ENCODE measurements at places on chromosomes 12 and 14.

- peak; percentile 51 for DNase-seq
Measured at GRCh38 chr12:94150240-94151121, 2.1 kb downstream of the PLXNC1 start.

GRCh38 chr12:88336076-88336739 is 194.1 kb downstream of the TMTC3 start:
- DNase-seq: no peak

DNA sequence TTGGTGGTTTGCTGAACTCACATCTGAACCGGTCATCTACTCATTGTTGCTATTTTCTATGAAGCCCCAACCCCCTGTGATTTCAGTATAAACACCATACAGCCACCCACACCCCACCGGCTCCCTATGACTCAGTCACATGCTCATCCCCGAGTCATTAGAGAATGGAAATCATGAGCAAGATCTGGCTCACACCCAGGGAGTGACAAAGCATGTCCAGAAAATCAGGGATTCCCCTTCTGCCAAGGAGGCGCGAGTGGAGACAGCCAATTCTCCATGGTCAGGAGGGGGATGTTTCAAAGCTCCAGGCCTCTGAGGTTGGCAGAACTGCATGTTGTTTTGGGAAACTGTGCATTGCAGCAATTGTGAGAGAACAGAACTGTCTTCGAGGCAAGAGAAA is 657.5 kb upstream of the TBX3 start:
- no peak for DNase-seq

- peak; percentile 44 for DNase-seq
Measured at GRCh38 chr14:22547313-22547947, 41.6 kb downstream of the DAD1 start.

DNA sequence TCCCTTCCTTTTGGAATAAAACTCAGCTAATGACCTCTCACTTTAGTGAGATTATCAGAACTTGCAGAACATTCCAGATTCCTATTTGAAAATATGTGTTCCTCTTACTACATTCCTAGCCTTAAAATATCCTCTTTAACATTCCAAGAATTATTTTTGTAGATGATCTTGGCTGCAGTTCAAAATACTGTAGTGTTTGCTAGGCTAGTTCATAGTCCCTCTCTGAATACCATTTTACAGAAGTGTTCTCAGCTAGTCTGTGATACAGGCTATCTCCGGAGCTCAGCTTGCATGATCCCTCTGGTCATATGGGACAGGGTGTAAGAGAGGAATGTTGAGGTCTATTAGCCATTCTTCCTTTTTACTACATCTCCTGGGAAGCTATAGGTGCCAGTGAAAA is 17.6 kb upstream of the GPR33 start:
- DNase-seq: no peak

DNA sequence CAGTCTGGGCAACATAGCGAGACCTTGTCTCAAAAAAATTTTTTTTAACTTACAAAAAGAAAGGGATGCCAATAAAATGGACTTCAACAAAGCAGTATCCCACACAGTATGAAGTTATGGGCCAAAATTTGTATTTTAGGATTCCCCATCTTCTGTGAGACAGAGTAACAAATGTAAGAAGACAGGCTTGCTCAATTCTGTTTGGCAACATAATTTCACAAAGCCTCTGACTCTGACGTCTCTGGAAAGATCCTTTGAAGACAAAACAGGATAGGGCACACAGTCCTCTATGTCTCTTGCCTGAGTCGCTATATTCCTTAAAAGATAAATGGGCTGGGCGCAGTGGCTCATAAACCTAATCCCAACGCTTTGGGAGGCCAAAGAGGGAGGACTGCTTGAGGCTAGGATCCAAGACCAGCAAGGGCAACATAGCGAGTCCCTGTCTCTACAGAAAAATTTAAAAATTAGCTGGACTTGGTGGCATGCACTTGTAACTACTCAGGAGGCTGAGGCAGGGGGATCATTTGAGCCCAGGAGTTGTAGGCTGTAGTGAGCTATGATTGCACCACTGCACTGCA is 1.1 kb upstream of the HOMEZ start:
- no peak for DNase-seq

DNA sequence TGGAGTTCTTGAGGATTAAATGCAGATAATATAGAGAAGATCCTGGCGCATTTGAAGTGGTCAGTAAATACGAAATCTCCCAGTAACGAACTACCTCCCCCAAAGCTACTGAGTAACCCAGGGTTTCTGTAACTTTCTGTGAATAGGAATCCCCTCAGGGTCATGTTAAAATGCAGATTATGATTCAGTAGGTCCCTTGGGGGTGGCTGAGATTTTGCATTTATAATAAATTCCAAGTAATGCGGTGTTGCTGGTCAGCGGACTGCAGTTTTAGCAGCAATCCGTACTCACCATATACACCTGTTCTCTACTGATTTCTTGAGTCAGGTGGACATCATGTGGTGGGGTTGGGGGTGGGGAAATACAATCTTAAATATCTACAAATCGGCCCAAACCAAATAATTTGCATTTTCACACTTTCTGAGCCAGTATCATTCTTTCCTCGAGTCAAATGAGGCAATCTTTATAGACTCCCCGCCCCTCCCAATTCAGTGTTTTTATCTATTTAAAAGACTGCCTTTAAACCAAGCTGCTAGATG is 868 bp downstream of the SPATA7 start:
- no peak for DNase-seq

DNA sequence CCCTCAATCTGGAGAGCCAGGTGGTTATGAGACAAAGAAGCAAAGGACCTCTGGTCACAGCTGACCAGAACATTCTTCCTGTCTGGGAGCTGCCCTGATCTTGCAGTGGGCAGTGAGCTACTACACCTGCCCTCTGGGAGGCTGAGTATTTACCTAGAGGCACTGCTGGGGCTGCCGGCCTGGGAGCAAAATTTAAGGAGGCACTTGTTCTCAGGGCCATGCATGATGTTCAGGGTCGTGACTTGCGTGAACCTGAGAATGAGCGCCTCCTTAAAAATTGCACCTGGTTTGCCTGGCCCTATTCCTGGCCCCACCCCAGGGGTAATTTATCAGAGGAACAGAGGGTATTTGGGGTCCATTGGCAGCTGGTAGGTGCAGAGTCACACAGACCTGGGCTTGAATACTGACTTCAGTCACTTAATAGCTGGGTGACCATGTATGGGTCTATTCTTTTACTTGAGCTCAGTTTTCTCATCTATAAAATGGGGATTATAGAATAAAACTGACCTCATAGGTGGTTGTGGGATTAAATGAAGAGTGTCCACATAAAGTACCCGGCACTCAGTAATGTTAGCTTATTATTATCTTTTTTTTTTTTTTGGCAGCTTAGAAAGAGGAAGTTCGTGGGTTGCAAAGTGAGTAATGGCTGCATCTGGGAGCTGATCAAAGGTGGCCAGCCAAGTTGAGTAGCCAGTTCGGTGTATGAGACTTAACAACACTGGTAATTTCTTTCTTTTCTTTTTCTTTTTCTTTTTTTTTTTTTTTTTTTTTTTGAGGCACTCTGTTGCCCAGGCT is 107.4 kb upstream of the MED13L start:
- DNase-seq: no peak

DNA sequence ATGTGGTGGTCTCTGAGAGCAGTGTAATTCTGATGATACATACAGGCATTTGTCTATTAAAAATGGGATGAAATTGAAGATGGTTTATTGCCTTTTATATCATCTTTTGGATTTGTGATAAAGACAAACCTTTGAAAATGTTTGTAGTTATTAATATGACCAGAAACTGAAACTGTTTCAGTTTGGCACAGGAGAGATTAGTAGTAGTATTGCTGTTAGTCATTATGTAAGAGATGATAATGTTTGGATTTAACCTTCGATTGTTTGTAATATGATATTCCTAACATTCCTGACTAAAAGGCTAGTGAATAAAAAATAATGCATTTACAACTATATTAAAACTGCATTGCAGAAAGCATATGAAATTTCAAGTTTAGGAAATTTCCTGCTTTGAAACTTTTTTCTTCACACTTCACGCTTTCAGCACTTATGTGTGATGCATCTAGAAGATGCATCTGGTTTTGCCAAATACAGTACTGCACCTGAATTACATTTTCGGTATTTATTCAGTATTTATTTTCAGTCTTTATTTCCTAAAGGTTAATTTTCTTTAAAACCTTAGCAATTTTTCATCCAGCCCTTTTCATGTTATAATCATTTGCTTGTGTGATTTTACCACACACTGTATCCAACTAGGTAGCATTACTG is 25.5 kb downstream of the ADIPOR2 start:
- no peak for DNase-seq

GRCh38 chr12:81092053-81092452 is 14.2 kb downstream of the ACSS3 start:
- DNase-seq: no peak

DNA sequence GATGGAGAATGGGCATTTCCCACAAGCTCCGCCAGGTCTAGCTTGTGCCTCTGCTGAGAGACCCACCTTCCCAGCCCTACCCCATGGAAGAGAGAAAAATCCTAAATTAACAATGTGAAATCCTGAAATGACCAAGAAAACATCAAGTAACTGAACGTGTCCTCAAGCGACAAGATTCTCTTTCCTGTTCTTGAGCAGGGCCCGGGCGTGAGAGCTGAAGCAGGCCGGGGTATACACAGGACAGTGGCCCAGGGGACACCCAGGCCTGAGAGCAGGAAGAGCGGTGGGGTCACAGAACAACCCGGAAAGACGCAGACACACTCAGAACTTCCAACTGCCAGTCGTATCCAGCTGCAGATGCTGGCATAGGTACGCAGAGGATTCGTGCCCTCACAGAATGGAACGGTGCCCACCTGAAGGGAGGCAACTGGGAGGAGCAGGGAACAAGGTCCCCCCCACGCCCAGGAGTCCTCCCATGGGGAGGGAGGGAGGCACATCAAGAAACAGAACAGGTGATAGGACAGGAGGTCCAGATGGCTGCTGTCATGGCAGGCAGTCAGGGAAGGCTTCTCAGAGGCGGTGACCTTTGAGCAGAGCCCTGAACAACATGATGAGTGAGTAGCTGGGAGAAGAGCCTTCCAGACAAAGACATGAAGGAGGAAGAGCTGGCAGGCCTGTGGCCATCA is 9.1 kb downstream of the RIMBP2 start:
- no peak for DNase-seq

- no peak for DNase-seq
Measured at GRCh38 chr14:96042248-96042930, 3.2 kb downstream of the C14orf132 start.

DNA sequence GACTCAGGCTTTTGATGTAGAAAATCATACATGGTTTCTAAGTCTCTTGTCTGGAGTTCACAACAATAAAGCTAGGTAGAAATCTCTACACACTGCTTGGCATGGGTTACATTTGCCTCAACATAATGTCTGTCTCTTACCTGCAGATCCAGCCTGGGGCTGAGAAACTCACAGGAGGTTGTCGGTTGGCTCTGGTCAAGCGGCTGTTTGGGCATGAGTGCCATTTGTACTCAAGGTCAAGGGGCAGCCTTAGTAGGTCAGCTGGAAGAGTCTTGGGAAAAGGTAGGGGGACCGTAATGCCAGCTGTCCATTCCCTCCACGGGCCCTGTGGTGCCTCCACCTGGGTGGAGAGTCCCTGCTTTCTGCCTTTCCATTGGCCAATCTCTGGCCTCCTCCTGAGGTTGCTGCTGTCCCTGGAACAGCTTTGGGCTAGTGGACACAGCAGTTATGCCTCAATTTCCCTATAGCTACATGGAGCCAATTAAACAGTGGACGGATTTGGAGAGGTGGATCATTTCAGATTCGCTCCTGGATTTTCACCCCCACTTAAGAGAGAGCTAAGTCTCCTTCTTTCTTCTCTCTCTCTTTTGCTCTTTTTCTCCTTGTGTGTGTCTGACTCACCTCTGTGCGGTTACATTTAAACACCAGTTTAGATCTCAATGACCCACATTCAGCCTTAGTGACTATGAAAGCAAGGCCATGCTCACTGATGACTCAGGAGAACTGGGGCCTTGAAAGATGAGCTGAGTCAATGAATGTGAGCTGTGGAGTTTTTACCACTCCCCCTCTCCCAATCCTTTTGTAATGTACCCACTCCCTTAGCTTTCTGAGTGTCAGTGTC is 132.8 kb upstream of the HIF1A start:
- peak; percentile 36 for DNase-seq

DNA sequence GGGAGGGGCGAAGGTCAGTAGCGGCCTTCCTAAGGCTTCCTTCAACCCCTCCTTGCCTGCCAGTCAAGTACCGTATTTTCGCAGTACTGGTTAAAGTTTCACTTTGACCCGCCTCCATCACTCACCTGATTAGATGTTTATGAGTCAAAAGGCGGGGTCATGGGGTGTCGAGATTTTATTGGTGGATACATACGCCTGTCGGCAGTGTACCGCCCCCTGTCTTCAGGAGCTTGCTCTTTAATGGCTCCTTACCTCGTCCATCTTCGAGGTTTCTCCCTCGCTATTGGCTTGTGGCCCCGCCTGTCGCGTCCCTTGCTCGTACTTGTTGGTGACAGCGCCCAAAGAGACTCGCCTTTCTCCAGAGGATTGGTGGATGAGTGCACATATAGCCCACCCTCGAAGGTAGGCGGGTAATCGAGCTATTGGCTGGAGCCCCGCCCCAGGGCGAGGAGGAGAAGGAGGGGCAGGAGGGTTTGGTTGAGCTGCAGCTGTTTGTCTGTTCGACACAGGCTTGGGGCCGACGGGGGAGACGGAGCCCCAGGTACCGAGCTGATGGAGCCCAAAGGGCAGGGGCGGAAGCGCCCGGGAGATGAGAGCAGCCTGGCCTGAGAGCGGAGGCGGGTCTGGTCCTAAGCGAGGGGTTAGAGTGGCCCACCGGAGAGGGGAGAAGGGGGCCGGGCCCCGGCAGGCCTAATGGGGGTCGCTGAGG is at the start of gene RAB5B:
Gene RAB5B, plus strand, starts transcription at position 480 of the 709 bp plus-strand sequence. CDS start 12,883 bp downstream, outside the sequence.
- DNase-seq: peak; percentile 100

DNA sequence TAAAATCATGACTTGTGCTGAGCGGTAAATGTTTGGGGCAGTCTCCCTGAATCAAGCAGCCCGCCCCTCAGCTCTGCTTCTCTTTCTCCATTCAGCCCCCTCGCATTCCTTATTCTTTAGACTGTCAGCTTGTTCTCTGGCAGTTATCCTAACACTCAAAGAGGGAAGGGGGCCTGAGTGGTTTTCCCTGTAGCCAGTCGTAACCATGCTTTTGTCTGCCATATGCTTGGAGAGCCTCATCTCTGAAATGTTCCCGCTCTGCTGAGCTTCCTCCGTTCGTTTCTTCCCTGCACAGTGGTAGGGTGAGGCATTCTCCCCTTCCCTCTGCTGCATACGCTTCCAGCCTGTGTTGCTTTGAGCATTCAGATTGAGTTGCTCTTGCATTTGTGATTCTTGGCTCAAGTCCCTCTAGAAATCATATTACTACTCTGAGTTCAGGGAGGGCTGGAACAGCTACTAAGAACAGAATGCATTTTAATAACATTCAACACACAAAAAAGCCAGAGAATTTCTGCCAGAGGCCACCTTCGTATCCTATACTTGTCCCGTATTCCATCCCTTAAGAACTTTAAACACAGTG is 119.7 kb downstream of the FBXL14 start:
- DNase-seq: no peak

Data from CD4-positive, alpha-beta T cell treated with Interleukin-17A for 1 hour (primary cell).